ENCODE measurements at places on chromosomes 4 and X.

GRCh38 chrX:45198301-45198700, 2.4 kb downstream of the DIPK2B start:
- DNase-seq: no peak

- no peak for DNase-seq
Observed at GRCh38 chr4:142402156-142402555, 443.9 kb downstream of the INPP4B start.

GRCh38 chr4:53711926-53712325, 120.6 kb upstream of the LNX1 start:
- no peak for DNase-seq

- no peak for DNase-seq
Observed at GRCh38 chrX:110046971-110047370, 44.1 kb downstream of the TMEM164 start.

GRCh38 chr4:48005781-48006180, 10.7 kb downstream of the CNGA1 start:
- no peak for DNase-seq

DNA sequence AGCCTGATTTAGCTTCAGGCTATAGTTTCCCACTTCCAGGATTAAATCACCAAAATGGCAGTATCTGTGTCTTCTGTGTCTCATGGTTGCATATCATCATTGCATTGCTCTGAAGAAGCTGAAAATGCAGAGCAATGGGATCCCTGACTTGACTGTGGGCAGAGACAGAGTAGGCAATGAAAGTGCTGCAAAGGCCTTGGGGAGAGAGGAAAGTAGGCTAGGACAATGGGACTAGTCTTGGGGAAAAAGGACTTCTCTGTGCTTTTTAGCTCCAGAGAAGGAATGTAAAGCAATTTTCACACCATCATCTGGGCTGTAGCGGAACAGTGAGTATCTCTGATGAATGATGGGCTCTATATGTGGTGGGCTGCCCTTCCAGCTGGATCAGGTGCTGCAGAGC, 202.5 kb downstream of the LDB2 start:
- no peak for DNase-seq

DNA sequence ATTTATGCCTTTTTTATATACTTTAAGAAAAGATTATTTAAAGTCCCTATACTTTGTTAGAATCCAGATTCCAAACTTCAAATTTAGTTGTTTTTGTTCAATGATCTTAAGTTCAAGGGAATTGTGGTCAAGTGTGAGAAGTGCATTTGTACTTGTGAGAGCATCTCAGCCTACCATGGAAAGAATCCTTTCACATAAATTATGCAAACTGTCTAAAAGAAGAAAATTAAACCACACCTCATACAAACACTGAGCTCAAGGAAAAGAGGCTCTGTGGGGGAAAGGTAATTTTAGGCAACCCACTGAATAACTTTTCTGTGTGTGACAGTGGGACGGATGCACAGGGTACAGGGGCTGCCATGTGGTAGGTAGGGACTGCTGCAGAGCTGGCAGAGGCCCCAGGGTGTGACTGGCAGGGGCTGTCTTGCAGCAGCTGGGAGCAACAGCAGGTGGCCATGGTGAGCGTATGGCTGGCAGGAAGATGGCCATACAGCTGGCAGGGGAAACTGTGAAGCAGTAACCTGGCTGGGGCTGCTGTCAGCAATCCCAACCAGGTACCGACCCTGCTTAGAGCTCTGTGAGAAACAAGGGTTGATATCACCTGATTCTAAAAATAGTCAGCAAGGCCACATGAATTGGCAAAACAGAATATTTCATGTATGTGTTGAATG, 130.6 kb downstream of the UGT8 start:
- no peak for DNase-seq

DNA sequence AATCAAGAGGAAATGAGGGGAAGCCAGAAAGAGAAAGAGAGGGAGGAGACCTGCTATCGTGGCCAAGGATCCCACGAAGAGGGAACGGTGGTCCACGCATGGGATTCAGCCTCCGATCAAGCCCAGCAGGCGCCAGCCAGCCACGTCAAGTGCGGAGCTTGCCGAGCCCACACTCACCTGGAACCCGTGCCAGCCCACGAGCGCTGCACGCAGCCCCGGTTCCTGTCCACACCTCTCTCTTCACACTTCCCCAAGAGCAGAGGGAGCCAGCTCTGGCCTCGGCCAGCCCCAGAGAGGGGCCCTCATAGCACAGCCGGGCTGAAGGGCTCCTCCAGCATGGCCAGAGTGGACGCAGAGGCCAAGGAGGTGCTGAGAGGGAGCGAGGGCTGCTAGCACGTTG, 795.1 kb upstream of the GRIA3 start:
- DNase-seq: no peak

DNA sequence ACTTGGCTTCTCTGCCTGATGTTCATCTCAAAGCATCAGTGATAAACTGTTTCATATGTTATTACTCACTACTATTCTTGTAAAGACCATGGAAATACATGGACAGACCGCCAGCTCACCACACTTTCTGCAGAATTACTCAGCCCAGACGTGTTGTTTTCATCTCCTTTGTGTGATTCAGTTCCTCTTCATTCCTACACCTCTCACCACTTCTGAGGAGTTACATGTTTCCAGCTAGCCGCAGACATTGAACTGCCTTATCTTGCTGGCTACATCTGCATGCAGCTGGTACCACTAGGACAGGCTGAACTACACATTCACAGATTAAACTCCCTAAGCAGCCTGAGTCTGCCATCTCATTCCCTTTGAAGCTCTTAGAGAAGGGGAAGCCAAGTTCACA, 443.2 kb upstream of the FGF16 start:
- peak; percentile 26 for DNase-seq

GRCh38 chrX:54798137-54798536, at the start of gene ITIH6:
Gene ITIH6 (minus strand): TSS chrX:54798255. CDS start chrX:54798210, 45 bp downstream.
- DNase-seq: no peak

DNA sequence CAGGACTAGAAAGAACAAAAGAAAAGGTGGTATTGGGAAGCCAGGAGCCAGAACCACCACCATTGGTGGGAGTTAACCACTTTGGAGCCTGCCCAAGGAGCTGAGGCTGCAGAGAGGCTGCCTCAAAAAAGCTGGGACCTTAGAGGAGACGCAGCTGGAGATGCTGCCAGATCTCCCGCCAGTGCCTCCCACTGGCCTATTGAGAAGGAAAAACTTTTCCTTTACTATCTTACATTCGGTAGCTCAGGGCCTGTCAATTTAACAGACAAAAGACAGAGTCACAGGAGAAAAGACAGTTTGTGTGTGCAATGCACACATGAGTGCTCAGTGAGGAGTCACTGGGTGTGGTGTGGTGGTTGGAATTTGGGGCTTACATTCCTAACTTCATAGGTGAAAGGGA, 52.4 kb upstream of the HPSE start:
- DNase-seq: no peak

- DNase-seq: no peak
Observed at GRCh38 chrX:123171781-123172180, 12.3 kb upstream of the GRIA3 start.

DNA sequence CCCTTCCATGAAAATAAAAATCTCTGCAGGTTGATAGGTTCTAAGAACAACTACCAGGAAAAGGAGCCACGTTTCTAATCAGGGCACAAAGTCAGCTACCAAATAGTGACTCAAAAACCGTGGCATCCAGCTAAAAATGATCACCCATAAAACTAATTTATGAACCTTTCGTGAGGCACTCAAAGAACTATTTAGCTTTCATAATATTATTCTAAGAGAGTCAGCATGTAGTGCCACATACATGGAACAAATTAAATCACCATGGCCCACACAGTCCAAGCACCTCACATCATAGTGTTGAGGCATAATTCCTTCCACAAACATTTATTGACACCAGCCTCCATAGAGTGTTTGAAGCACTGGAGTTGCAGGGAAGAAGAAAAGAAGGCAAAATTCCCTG, 252.0 kb upstream of the PPARGC1A start:
- no peak for DNase-seq

DNA sequence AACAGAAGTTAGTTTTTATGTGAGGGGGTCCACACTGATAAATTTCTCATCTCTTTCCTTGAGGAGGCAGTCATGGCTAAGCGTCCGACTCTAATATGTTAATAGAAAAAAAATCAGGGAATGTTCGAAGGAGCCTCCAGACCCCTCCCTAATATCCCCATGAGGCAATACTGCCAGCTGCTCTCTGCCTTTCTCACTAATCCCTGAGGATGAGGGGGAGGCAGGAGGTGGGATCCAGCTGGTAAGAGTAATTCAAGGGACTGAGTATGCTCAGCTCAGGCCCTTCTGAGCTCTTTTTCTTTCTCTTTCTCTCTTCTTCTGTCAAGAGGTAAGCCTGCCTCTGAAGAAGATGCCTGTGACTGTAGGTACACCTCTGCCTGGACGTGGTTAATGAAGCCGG, 51.7 kb downstream of the PIR start:
- no peak for DNase-seq

DNA sequence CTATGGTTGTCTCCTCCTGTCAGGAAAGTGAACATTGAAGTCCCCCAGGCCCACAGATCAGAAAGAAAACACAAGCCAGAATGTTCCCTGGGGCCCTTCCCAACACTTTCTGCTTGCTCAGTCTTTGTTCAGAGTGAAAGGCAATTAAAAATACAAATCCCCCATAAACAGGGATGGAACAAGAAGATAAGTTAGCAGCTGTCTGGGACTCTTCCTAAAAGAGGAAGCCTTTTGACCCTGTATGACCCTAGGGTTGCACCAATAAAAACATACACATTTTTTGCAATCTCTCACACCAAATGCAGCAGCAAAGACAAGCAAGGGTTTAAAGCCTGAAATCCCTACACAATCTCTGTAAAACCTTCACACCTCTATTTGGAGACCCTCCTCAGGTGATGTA, 22.6 kb downstream of the IRF2 start:
- no peak for DNase-seq

DNA sequence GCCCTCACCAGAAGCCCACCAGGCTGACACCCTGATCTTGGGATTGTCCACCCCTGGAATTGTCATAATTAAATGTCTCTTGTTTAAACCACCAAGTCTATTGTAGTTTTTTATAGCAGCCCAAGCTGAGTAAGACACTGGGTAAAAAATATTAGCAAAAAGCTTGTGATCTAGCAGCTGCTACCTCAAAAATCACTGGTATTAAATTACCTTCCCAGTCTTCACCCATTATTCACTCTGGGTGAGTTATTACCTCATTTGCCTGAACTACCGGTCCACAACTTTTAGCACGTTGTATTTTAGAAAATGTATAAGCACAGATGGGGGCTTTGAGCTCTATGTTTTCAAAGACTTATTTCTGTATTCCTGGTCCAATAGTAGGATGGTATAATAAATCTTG, 12.0 kb upstream of the TRIM61 start:
- no peak for DNase-seq

- DNase-seq: no peak
Observed at GRCh38 chr4:181004056-181004455, 1239.1 kb upstream of the TENM3 start.

DNA sequence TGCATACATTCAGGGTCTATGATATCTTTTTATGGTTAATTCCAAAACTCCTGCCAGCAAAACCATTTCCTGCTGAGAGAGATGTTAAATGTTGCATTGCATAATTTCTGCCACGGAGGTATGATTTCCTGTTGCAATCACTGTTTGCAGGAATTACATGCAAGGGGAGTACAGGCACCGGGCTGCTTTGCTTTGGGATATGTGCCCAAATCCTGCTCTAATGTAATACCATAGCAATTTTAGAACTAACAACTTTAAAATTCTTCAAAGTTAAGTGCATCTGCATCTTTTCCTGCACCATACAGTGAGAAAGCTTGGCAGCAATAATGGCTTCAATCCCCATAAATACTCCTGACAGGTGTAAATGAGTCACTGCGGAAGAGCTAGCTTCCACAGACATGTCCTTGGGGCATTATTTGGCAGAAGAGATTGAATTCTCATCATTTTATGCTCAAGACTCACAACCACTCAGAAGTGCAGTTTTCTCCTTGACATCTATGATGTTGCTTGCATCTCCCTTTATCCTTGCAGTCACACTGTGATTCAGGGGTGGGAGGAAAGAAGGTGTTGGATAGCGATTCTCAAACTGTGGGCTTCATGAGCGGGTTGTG, 29.6 kb downstream of the TRIM2 start:
- no peak for DNase-seq

- no peak for DNase-seq
Observed at GRCh38 chr4:26826721-26827120, 33.9 kb upstream of the STIM2 start.

GRCh38 chr4:147285751-147286150, 195.1 kb upstream of the EDNRA start:
- DNase-seq: no peak

GRCh38 chr4:37561803-37562207, 124.4 kb downstream of the RELL1 start:
- DNase-seq: no peak

DNA sequence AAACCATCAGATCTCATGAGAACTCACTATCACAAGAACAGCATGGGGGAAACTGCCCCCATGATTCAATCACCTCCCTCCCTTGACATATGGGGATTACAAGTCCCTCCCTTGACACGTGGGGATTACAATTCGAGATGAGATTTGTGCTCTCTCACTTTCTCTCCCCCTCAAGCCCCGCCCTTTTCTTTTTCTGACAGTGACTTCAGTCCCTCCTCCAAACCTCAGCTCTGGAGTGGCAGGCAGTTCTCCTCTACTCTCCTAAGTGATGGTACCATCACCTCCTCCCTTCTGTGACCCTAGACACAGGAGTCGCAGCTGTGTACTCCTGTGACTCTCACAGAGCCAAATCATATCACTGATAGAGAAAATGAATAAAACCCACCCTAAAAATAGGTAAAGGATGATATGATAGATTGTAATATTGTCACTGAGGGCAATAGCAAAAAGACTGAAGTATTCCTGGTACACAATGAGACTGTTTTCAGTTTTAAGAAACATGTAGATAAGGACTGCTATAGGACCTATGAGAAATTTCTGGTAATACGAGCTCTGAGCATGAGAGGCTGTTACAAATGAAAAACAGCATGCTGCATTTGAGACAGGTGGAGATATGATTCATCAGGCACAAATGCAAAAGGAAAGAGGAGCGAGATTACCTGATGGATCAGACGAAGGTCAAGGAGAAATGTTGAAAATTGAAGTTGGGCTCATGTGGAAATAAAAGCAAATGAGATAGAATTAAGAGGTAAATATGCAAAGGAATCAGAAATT, 101.2 kb upstream of the CBLL2 start:
- no peak for DNase-seq
